IPS DF 6.9 (cell line): ENCODE measurements at places on chromosomes 7 and 10.

GRCh38 chr7:111844904-111845671 is 282.8 kb upstream of the IMMP2L start:
- no peak overlapping the region for H3K27ac ChIP-seq
- H3K36me3 ChIP-seq: no peaks in the 10 kb centered on the region
- no peak overlapping the region for H3K4me3 ChIP-seq
- H3K4me1 ChIP-seq: 0 out of 2 replicates have a peak, but pooled peaks cover 2% of the 10 kb centered on the region
- DNase-seq: no peak

GRCh38 chr7:44740055-44740454 is 8.6 kb upstream of the ZMIZ2 start:
- no peak for DNase-seq
- H3K4me3 ChIP-seq: no peak overlapping the region
- H3K4me1 ChIP-seq: no peaks in the 10 kb centered on the region; the same call in 1 of the 2 replicates
- H3K27ac ChIP-seq: no peak overlapping the region
- H3K36me3 ChIP-seq: no peaks in the 10 kb centered on the region

DNA sequence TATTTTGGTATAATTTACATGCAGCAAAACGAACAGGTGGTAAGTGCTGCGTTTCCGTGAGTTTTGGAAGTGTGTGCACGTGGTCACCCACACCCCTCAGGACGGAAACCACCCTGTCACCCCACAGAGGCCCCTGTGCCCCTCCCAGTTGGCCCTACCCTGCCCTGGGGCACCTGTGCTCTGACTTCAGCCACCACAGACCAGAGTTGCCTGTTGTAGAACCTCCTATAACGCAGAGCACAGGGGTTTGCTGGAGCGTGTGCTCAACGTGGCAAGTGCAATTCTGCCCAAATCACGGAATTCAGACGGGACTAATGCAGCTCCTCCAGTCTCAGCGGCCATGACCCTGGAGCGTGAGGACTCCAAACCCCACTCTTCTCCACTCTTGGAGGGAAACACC is 9.6 kb upstream of the CFAP46 start:
- no peak overlapping the region for H3K27ac ChIP-seq
- H3K36me3 ChIP-seq: no peaks in the 10 kb centered on the region
- H3K27me3 ChIP-seq: no peaks in the 10 kb centered on the region
- no peaks in the 10 kb centered on the region for H3K4me1 ChIP-seq

- DNase-seq: no peak
- peaks cover 4% of the 10 kb centered on the region; the same call in 1 of the 2 replicates for H3K4me1 ChIP-seq
- H3K4me3 ChIP-seq: no peak overlapping the region
- H3K27ac ChIP-seq: no peak overlapping the region
- H3K36me3 ChIP-seq: no peaks in the 10 kb centered on the region
Measured at GRCh38 chr7:44964831-44965440, 13.9 kb downstream of the MYO1G start.

- no peaks in the 10 kb centered on the region for H3K36me3 ChIP-seq
- no peak overlapping the region for H3K27ac ChIP-seq
- peak overlapping the region; percentile 12; the same call in 1 of the 2 replicates for H3K4me3 ChIP-seq
- no peak for DNase-seq
- peaks cover 33% of the 10 kb centered on the region for H3K27me3 ChIP-seq
- H3K4me1 ChIP-seq: peaks cover 8% of the 10 kb centered on the region
Measured at GRCh38 chr10:114045136-114046086, 1.7 kb downstream of the ADRB1 start.

GRCh38 chr7:148442141-148442655 is 148.4 kb upstream of the C7orf33 start:
- H3K27ac ChIP-seq: no peak overlapping the region
- no peak overlapping the region for H3K4me3 ChIP-seq
- DNase-seq: no peak
- H3K27me3 ChIP-seq: no peaks in the 10 kb centered on the region

- DNase-seq: no peak
- no peaks in the 10 kb centered on the region for H3K4me1 ChIP-seq
- peaks cover 21% of the 10 kb centered on the region for H3K27me3 ChIP-seq
- peak overlapping the region; percentile 41; the same call in 1 of the 2 replicates for H3K4me3 ChIP-seq
- no peaks in the 10 kb centered on the region for H3K36me3 ChIP-seq
Measured at GRCh38 chr10:22252801-22253579, 35.2 kb upstream of the EBLN1 start.
